ENCODE measurements at places on chromosomes 16 and 17.

DNA sequence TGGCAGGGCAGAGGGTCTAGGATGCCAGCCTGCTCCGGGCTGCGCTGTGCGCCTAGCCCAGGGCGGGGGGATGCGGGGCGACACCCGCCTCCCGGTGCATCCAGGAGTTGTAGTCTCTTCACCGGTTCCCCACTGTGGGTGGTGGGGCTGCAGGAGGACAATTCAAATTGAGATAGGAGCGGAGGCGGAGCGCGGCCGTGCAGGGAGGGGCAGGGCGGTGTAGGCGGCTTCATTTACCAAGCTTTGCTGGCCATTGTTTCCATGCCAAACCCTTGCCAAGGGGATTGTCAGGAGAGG, 2047.4 kb downstream of the TP53TG3F start:
- DNase-seq: no peak

GRCh38 chr16:4094127-4094773, 22.0 kb downstream of the ADCY9 start:
- no peak for DNase-seq

- no peak for DNase-seq
Measured at GRCh38 chr17:72362376-72363088, 241.7 kb downstream of the SOX9 start.

GRCh38 chr17:6686026-6686425, 27.1 kb downstream of the SLC13A5 start:
- DNase-seq: no peak

DNA sequence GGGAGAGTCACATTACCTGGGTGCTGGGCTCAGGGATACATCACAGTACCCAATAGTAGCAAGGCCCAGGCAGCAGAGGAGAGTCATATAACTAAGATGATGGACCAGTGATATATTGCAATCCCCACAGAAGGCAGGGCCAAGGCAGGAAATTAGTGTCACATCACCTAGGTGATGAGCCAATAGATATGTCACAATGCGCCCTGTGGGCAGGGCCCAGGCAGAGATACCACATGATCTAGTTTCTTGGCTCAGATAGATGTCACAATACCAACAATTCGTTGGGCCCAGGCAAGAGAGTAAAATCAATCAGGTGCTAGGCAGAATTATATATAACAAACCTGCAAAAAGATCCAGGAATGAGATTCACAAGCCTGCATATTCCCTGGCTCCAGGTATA, 2111.5 kb downstream of the TP53TG3F start:
- no peak for DNase-seq

GRCh38 chr17:43449470-43450248, 34.1 kb upstream of the DHX8 start:
- no peak for DNase-seq

- no peak for DNase-seq
Measured at GRCh38 chr16:7689234-7689633, 356.6 kb downstream of the RBFOX1 start.

GRCh38 chr16:13866073-13866472, 53.9 kb upstream of the ERCC4 start:
- no peak for DNase-seq

GRCh38 chr16:20302389-20302788, 24.9 kb downstream of the GP2 start:
- DNase-seq: no peak

Data from esophagus squamous epithelium (tissue), 5 donors.